ENCODE measurements at places on chromosomes 2 and 18.

GRCh38 chr2:147829106-147829505, 15.7 kb upstream of the ACVR2A start:
- peak; percentile 84 for DNase-seq

DNA sequence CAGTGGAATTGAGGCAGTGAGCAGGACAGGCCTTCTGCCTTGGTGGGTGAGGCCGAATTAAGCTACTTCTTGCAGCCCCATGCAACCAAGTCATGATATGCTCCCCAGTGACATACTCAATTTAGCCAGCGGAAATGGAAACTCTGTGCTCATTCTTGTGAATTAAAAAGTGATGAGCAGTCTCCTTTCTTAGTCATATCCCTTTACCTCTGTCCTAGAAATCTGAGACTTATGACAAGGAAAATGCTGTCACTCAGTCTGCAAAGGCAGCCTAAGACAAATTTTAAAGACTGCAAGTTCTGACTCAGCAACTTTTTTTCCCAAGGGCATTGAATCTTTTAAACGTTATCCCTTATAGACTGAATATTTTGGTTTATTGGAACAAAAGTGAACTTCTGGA, 218.2 kb downstream of the SH3BP4 start:
- no peak for DNase-seq

DNA sequence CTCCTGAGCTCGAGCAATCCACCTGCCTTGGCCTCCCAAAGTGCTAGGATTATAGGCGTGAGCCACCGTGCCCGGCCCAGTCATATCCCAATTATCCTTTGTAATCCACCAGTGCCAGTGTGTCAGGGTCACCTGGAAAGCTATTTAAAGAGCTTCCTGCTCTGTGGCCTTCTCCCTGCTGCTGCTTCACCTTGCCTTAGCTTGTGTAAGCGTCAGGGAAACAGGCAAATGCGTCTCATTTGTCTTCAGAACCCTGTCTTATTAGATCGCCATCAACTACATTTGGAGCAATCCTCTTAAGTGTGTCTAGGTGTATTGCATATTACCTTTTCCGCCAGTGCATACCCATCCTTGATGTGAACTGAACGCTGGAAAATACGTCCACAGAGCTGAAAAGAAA, 10.2 kb downstream of the KIF5C start:
- no peak for DNase-seq

GRCh38 chr18:22552254-22552653, 134.5 kb upstream of the CTAGE1 start:
- no peak for DNase-seq

All from common myeloid progenitor, CD34-positive (primary cell).